ENCODE measurements at places on chromosomes 7 and 10. TPM values are rescaled to one million over a fixed set of nuclear protein-coding genes. Genes with fewer than 3 reads are reported as not detected.
A peak's percentile ranks its signal among the peaks of the same experiment; 100 is the strongest.

NPSR1 gene
- total RNA-seq: not detected

CFAP70 gene
- 11.3 TPM for total RNA-seq

- no peak overlapping the region for H3K27ac ChIP-seq
- H3K36me3 ChIP-seq: no peaks in the 10 kb centered on the region
- no peaks in the 10 kb centered on the region for H3K27me3 ChIP-seq
- no peaks in the 10 kb centered on the region for H3K4me1 ChIP-seq
- no peak for DNase-seq
Measured at GRCh38 chr7:141442781-141443180, 108.4 kb upstream of the AGK start.

- no peak overlapping the region for H3K4me3 ChIP-seq
- no peak for DNase-seq
Measured at GRCh38 chr7:9657257-9657656, 1223.8 kb downstream of the NXPH1 start.

GRCh38 chr7:157674027-157674714 is 337.4 kb downstream of the DNAJB6 start:
- no peak for DNase-seq
- H3K4me1 ChIP-seq: no peaks in the 10 kb centered on the region
- peaks cover 45% of the 10 kb centered on the region for H3K27me3 ChIP-seq
- no peaks in the 10 kb centered on the region for H3K36me3 ChIP-seq
- no peak overlapping the region for H3K27ac ChIP-seq

- no peaks in the 10 kb centered on the region for H3K36me3 ChIP-seq
- no peak overlapping the region for H3K4me3 ChIP-seq
- no peaks in the 10 kb centered on the region for H3K4me1 ChIP-seq
- no peaks in the 10 kb centered on the region for H3K27me3 ChIP-seq
Measured at GRCh38 chr7:111098011-111098925, 7.3 kb downstream of the LRRN3 start.

DNA sequence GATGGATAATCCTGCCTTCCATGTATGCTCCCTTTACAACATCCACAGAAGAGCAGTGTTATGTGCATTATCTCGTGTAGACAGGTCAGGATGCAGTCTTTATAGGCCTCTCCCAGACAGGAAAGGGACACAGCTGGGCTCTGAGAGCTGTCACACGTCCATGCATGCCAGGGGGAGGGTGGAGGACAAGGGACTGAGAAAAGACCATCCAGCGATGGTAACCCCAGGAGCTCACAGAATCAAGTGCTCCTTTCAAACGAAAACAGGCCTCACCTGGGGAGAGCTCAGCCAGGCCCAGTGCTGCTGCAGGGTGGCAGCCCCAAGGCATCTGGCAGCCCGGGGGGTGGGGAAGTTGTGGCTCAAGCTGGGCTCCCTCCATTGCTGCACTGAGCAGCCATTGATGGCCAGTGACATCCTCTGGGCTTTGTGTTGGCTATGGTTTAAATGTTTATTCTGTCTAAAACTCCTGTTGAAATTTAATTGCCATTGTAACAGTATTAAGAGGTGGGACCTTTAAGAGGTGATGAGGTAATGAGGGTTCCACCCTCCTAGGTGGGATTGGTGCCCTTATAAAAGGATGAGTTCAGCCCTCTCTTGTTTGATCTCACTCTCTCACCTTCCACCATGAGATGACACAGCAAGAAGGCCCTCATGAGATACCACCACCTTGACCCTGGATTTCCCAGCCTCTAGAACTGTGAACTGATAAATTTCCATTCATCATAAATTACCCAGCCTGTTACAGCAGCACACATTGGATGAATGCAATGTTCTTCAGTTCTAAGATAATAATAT is 15.7 kb downstream of the JCAD start:
- no peaks in the 10 kb centered on the region for H3K27me3 ChIP-seq
- peaks cover 42% of the 10 kb centered on the region for H3K36me3 ChIP-seq
- peaks cover 61% of the 10 kb centered on the region for H3K4me1 ChIP-seq
- no peak for DNase-seq
- no peak overlapping the region for H3K4me3 ChIP-seq

GRCh38 chr7:151456782-151457181 is 16.8 kb upstream of the CRYGN start:
- no peak overlapping the region for H3K4me3 ChIP-seq
- DNase-seq: no peak
- H3K36me3 ChIP-seq: no peaks in the 10 kb centered on the region
- peaks cover 20% of the 10 kb centered on the region for H3K4me1 ChIP-seq
- H3K27ac ChIP-seq: no peak overlapping the region

GRCh38 chr10:7243873-7244272 is 167.0 kb downstream of the SFMBT2 start:
- H3K4me1 ChIP-seq: no peaks in the 10 kb centered on the region
- peaks cover 13% of the 10 kb centered on the region for H3K36me3 ChIP-seq
- H3K27me3 ChIP-seq: no peaks in the 10 kb centered on the region

DNA sequence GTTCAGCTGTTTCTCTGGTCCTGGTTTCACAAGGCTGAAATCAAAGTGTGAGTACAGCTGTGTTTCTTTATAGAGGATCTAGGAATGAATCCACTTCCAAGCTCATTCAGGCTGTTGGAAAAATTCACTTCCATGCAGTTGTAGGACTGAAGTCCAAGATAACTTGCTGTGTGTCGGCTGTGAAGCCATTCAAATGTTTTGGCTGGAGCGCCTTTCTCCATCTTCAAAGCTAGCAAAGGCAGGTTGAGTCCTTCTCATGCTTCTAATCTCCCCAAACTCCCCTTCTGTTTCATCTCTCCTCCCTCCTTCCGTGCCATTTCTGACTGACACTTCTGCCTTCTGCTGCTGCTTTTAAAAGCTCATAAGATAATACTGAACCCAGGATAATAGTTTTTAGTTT is 1195.4 kb upstream of the LRRN3 start:
- no peak overlapping the region for H3K27ac ChIP-seq
- no peaks in the 10 kb centered on the region for H3K27me3 ChIP-seq
- H3K36me3 ChIP-seq: no peaks in the 10 kb centered on the region

DNA sequence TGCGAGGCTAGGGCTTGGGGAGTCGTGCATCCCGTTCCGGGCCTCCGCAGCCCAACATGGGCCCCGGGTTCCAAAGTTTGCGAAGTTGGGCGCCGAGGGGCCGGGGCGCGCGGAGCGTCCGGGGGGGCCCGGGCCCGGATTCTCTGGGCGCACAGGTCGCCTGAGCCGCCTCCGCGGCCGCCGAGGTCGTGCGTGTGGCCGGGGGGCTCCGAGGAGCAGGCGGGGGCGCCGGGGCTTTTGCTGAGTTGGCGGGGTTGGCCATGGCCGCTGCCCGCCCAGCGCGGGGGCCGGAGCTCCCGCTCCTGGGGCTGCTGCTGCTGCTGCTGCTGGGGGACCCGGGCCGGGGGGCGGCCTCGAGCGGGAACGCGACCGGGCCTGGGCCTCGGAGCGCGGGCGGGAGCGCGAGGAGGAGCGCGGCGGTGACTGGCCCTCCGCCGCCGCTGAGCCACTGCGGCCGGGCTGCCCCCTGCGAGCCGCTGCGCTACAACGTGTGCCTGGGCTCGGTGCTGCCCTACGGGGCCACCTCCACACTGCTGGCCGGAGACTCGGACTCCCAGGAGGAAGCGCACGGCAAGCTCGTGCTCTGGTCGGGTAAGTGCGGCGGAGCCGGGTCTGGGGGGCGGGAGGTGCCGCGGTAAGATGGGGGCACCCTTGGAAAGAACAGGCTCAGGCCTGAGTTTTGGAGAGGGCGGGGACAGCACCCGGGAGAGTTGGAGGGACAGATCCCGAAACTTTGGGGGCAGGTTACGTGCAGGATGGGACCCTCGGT is 643 bp downstream of the SMO start:
- DNase-seq: no peak
- peaks cover 55% of the 10 kb centered on the region for H3K27me3 ChIP-seq
- H3K36me3 ChIP-seq: no peaks in the 10 kb centered on the region
- H3K4me3 ChIP-seq: peak overlapping the region; percentile 68

DNA sequence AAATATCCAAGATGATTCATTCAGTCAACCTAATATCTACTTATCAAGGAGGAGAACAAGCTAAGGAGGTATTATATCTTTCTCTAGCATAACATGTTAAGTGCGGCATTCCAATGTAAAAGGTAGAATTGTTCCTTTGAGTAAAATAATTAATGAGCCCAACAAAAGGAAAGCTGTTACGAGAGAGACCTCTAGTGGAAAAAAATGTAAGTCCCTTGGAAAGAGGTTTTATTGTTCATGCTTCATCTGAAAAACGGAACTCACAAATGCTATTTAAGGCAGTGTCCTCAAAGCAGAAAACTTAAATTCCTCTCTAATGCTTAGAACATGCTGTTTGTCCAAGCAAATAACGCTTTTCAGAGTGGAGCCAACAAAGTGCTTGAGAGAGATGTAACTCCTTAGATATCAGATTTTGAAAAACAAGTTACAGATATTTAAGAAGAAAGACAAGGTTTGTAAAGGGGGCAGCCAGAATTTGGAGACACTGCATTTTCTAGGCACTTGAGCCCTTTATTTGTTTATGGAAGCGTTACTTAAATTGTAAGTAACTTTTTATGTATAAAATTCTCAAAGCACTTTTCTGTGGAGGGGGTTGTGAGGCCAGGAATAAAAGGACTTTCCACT is 119.9 kb downstream of the TFEC start:
- H3K27ac ChIP-seq: no peak overlapping the region
- H3K4me1 ChIP-seq: peaks cover 7% of the 10 kb centered on the region
- no peak for DNase-seq
- H3K27me3 ChIP-seq: no peaks in the 10 kb centered on the region

DNA sequence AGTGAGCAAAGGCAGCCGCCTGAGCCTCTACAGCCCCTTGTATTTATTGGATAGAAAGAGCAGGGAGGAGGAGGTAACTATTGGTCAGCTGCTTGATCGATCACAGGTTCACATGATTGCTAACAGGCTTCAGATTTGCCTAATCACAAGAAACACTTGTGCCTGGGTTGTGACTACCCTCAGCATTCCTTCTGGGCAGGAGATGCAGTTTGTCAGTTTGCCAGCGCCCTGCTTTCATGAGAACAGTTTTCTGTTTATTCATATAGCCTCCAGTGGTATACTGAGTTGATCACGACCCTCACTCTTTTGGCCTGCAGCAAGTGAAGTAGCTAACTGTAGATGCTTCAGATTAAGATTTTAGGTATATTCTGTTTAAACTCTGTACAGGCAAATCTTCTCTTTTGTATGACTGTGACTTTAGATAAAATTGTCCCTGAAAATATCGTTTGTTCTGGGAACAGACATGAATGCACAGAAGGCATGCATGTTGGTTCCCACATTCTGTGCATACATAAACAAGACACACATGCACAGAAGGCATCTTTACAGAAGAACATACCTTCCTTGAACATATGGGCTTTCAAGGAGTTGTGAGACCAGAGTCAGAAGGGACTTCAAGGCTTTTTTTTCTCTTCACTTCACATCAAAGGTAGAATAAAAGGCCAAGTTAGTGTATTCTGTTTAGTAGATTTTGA is 422.4 kb upstream of the STEAP1 start:
- H3K4me3 ChIP-seq: no peak overlapping the region
- no peak overlapping the region for H3K27ac ChIP-seq
- no peaks in the 10 kb centered on the region for H3K36me3 ChIP-seq
